ENCODE measurements at places on chromosomes 6 and 20. TPM values are rescaled to one million over a fixed set of nuclear protein-coding genes. Genes with fewer than 3 reads are reported as not detected.

Gene RUNX2
- 39.3 TPM for total RNA-seq

Gene FAM210B
- 6.7 TPM for total RNA-seq

Gene SLC12A5
- 0.70 TPM for total RNA-seq

Gene DOK5
- 0.27 TPM for total RNA-seq

Gene CAGE1
- total RNA-seq: not detected

Gene PLAGL1
- 4.1 TPM for total RNA-seq

Gene C6orf141
- 0.55 TPM for total RNA-seq

Gene BPIFB4
- total RNA-seq: not detected

Gene MEI4
- total RNA-seq: not detected

Gene ADGRG6
- not detected for total RNA-seq

Gene GNMT
- 0.98 TPM for total RNA-seq

Gene MYLK2
- total RNA-seq: 0.50 TPM

Gene KCNS1
- total RNA-seq: 0.05 TPM

Gene C4B
- 4.6 TPM for total RNA-seq

Gene GMDS
- 24.2 TPM for total RNA-seq

Gene PACRG
- not detected for total RNA-seq

Gene SFTA2
- not detected for total RNA-seq

Gene CFAP206
- total RNA-seq: 0.07 TPM

Gene TP53TG5
- 0.09 TPM for total RNA-seq

Gene PBOV1
- not detected for total RNA-seq

Gene RSPH9
- total RNA-seq: 0.11 TPM

Gene TPBG
- not detected for total RNA-seq

Gene OGFR
- total RNA-seq: 79.2 TPM

Gene PTK6
- 1.2 TPM for total RNA-seq

Gene SIRPD
- 0.20 TPM for total RNA-seq

Gene BMP5
- total RNA-seq: not detected

Gene LTA
- 30.0 TPM for total RNA-seq

Measured in T-helper 2 cell treated with Interferon-gamma antibody and Interleukin-4, amounts not matched to agents 100 ng/mL and 5 ng/mL, for 36 hours (primary cell).